ENCODE measurements at places on chromosomes 3 and 15.

GRCh38 chr3:134867277-134867676 is 72.2 kb downstream of the EPHB1 start:
- no peak for DNase-seq

- DNase-seq = no peak
Measured at GRCh38 chr3:86702381-86702958, 288.5 kb downstream of the VGLL3 start.

DNA sequence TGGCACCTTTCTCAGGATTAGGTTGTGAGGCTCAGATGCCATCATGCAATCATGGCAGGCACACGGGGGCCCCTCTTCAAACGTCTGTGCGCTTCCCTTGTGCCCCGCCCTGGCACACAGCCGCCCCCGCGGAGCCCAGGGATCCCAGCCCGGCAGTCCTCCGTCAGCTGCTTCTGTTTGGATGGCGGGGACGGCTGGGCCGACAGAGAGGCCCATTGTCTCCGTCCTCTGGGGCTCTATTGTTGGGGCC is 849 bp upstream of the HDAC11 start:
- peak; percentile 52 for DNase-seq

DNA sequence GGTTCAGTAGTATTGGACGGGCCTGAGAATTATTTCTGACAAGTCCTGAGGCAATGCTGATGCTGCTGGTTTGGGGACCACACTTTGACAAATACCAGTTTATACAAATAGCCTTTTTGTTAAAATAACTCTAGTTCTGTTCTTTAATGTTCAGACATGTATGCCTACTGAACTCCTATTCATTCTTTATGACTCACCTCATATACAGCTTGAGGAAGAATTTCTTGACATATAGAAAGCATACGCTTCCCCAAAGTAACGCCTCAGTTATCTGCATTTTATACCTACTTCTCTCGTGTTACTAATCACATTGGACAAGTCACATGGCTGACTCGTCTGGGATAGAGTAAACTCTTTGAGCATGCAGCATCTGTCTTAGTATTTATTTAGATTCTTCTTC is 145.4 kb upstream of the GOLIM4 start:
- DNase-seq = no peak

All from stimulated activated CD4-positive, alpha-beta T cell treated with anti-CD3 and anti-CD28 coated beads, Interleukin-1b, Interleukin-23, amount 100 ng/mL, for 48 hours (primary cell).